ENCODE measurements at places on chromosomes 7 and 10.
A peak's percentile ranks its signal among the peaks of the same experiment; 100 is the strongest.

DNA sequence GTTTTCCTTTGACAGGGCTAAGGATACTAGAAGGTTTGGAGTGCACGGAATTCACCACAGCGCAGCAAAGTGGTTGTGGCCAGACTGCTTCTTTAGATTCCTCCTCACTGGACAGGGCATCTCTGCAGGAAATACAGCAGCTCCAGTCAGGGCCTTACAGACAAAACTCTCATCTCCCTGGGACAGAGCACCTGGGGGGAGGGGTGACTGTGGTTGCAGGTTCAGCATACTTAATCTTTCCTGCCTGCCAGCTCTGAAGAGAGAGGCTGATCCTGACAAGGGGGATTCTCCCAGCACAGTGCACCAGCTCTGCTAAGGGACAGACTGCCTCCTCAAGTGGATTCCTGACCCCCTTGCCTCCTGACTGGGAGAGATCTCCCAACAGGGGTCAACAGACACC, 1257.9 kb downstream of the NXPH1 start:
- DNase-seq: no peak

DNA sequence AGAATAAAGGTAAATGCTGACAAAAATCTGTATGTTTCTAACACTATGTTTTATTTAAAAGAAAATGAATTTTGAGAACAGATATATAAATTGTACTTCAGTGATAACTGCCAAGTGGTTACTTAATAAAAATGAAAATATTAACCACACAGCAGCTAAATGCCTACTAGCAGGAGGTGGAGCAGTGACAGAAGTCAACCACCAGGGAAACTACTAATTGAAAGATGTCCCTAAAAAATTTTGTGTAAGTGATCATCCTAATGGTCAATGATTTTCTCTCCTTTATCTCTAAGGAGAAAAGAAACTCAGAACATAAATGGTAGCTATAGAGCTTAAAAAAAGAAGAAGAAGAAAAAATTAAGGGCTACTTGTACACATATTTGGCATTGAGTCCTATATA, 22.9 kb downstream of the WNT16 start:
- no peak for DNase-seq

DNA sequence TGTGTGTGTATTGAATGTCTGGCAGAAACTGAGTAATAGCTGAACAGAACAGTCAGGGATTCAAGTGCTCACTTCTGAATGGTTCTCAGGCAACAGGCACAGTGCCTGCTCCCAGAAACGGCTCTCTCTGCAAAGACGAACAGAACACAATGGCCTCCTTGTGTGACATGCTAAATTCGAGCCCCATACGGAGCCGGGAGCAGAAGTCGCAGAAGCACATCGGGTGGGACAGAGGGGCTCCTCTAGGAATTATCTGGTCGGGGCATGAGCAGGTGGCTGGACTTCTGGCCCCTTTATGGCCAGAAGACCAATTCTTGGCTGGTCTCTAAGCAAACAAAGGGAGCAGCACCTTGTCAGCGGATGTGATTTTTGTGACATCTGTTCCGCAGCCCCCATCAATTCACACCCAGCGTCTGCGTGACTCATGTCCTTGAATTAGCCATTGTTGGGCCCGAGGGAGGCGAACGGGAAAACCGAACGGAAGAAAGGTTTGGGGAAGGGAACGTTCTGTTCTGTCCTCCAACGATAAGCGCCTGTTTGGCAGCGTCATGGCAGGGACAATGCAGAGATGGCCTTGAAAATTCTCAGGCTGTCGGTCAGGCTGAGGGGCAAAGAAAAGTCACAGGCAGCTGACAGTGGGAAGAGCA, 47.3 kb upstream of the NPTX2 start:
- no peak for DNase-seq

- DNase-seq: no peak
These were observed 68.8 kb downstream of the KIAA1217 start for GRCh38 chr10:24277771-24278170.

DNA sequence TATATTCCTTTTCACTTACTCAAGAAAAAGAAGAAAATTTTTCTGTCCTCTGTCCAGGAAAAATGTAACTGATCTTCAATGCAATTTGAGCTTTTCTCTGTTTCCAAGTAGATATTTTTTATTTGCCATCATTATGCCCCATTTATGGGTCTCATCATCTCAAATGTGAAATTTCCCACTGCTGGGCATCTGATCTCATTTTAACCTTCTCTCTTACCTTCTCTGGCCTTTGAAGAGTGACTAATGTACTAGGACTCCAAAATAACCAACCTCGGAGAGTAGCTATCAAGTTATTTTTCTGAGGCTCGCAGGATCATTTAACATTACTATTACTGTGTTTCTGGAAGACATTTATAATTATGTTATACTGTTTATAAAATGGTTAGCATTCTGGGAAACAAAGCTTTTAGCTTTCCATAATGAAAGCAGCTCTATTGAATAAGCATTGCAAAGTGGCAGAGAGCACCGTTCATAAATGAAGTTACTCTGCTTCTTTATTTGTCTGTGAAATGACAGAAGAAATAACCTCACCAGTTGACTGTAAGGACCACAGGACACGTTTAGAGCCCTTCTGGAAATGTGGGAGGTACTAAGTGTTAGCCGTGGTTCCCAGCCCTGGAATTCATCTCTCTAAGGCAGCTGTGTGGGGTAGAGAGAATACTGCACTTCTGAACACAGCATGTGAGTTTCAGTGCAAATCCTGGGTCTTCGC, 33.3 kb upstream of the NMT2 start:
- no peak for DNase-seq

GRCh38 chr7:3399858-3400257, 98.8 kb downstream of the SDK1 start:
- DNase-seq: no peak

DNA sequence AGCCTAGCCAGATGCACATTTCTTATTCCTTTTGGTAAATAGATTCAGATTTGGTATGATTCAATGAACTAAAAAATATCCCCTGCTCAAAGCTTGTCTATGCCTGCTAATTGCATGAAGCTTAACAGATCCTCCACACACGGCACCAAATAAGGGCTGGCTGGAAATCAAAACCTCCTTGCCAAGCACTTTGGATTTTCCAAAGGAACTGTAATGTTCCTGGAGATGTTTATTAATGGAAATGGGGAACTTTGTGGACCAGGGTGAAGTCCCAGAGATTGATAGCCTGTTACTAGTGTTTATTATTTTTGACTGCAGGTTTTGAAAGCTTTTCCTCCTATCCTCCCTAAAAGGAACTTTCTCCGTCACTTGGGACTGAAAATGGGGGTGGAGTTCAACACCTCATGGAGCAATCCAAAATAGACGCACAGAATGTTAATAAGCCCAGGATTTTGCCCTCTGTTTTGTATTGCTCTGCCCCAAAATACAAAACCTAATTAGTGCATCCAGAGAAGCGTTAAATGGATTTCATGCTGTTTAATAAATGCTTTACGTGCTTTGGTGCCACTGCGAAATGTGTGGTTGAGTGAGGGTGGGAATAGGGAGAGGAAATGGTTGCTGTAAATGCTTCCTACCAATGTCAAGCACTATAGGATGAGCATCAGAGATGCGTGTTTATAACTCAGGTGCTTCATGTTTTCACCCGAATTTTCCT, 1027.7 kb downstream of the LRMDA start:
- DNase-seq: no peak

- peak; percentile 52 for DNase-seq
These were observed 1.3 kb downstream of the LDB1 start for GRCh38 chr10:102118867-102119266.

DNA sequence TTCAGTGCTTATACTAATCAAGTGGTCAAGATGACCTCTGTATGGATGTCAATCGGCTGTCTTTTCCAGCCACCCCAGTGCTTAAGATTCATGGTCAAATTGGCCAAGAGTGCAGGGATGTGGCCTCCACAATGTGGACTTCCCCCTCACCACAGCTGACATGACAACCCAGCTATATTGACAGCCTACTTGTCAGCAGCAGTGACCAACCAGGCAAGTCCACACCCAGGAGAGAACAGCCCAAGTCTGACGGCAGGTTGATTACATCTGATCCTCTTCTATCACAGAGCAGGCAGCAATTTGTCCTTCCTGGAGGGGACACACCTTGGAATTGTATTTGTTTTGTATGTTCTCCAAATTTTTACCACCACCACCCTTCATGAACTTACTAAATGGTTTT, 8.2 kb upstream of the ERVW-1 start:
- no peak for DNase-seq

GRCh38 chr7:103996639-103997038, 7.2 kb upstream of the RELN start:
- no peak for DNase-seq

DNA sequence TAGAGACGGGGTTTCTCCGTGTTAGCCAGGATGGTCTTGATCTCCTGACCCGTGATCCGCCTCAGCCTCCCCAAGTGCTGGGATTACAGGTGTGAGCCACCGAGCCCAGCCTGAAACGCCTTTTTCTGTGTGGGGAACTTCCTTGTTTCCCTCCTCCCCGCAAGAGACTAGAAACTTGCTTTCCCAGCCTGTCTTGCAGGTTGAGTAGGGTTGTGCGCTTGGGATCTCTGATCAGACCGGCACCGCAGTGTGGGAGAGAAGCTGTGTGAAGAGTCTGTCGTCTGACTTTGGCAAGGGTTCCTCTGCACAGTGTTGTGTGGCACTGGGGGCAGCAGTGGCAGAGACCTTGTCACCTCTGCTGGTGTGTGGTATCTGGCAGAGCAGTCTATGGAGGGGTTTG, 28.9 kb downstream of the RBM17 start:
- no peak for DNase-seq

Data from activated T-cell treated with anti-CD3 and anti-CD28 coated beads, Interleukin-2, amount 50 U/mL, for 48 hours (primary cell).